ENCODE measurements at places on chromosomes 16 and 17.

GRCh38 chr16:79283578-79283977, 317.0 kb downstream of the MAF start:
- peak; percentile 35 for DNase-seq

- DNase-seq: no peak
These were observed 842 bp upstream of the CALB2 start for GRCh38 chr16:71357681-71358080.

DNA sequence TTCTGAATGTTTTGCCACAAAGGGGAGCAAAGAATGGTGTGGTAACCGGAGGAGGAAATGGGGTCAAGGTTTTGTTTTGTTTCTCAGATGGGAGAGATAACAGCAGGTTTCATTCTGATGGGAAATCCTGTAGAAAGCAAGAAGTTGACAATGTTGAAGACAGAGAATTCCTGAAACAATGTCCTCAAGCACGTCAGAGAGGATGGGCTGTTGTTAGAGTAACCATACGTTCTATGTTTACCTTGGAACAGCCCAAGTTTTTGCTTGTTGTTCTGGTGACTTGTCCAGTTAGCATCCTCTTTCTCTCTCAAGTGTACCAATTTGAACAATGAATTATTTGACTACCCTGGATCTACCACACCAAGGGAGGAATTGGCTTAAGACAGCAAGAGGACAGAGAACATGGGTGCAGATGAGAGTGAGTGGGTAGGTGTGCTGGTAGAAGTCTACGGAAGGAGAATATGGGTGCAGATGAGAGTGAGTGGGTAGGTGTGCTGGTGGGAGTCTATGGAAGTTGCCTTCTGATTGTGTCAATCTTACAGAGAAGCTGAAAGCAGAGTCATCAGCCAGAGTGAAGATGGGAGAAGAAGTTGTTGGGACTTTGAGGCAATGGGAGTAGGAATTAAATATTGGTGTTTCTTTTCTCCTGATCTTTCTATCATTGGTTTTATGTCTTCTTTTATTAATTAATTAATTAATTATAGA, 14.8 kb upstream of the NSRP1 start:
- DNase-seq: no peak

DNA sequence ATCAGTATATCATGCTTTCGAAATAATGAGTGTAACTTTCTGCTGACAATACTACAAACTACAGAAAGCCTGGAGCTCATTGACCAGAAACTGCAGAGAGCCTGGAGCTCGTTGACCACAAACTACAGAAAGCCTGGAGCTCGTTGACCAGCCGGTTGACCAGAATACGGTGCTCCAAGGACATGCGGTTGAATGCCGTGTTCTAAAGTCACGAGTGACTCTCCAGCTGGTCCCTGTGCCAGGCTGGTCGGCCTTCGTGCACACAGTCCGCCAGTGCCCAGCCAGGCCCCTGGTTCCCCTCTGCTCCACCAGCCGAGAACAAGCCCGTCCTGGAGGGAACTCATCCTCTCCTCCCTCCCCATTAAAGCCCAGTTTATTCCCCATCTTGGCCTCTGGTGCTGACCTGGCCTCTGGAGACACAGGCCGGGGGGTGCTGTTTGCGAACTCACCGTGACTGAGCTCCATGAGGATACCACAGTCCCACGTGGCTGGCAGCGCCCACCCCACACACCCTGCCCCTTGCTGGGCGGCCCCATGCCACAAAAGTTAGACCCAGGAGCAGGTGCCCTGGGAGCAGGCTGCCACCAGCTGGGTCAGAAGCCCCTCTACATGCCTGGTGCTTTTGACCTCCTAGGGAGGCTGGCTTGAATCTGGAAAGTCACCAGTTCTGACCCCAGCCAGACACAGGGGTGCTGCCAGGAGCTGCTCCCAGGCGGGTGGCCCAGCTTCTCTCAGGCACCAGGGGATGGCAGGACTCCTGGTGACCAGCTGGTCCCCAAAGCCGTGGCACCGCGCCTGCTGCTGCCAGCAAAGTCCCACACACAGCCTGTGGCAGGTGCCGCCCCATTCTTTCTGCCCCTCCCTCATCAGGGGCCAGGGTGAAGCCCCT, 15.5 kb upstream of the CDH15 start:
- no peak for DNase-seq

GRCh38 chr17:31112001-31112661, 17.4 kb downstream of the NF1 start:
- DNase-seq: no peak

GRCh38 chr17:8387914-8388651, 5.1 kb upstream of the RPL26 start:
- DNase-seq: no peak

DNA sequence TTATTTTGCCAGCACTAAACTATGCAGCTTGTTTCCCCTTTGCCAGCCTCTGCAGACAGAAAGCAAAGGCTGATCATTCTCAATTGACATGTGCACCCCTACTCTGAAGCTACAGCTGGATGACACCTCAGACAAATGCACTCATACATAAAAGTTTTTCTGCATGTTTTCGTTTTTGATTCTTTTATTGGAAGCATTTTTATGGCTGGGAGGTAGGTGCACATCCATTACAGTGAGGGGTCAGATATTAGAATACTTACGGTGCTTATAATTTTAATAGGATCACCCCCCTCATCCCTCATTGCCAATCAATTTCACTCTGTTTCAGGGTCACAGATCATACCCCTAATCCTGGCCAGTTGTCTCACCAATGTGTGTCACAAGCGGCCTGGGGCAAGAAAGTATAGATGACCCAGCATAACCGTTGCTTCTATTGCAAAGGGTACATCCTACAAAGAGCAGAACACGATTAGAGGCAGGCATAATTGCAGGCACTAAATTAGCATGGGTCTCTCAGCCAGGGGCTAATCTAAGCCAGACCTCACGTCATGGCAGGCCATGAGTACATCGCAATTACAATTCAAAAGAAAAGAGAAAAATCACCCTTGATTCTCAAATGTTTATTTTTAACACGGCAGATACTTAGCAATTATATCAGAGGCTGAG, 89.5 kb upstream of the SOX9 start:
- no peak for DNase-seq

DNA sequence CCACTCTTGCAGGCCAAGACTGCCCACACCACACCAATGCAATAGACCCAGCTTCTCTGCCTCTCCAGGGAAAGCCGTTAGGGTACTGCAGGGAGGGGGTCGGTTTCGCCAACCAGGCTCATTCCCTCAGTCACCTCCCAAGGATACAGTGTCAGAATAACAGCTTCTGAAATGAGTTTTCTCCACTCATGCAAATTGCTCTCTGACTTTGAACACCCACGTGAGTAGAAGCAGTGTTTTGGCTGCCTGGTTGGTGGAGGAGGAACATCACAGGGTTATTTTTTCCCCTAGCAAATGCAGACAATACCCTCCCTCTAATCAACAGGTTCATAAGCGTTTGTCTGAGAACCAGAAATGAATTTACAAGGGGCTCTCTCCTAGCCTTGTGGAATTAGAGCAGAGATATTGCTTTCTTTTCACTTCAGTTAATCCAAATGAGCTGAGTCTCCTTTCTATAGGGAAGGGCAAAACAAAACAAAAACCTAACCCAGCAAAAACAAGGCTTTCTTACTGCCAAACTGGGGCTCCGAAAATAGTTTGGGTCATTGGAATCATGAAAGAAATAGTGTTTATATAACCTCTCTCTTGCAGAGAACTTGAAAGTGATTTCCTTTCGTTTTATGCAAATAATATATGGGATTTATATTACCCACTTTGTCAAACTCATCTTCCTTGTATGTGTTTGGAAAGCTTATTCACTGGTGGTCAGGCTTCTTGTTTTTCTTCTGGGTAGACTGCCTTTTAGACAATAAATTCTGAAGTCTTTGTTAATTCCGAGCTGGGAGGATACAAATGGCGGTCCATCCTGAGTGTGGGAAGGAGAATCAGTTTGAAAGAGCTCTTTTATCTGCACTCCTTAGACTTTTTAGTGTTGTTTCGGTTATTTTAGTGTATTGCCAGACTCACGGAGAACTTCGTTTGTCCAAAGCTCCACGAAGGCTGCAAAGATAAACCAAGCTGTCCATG, 229.9 kb downstream of the MSI2 start:
- DNase-seq: no peak

DNA sequence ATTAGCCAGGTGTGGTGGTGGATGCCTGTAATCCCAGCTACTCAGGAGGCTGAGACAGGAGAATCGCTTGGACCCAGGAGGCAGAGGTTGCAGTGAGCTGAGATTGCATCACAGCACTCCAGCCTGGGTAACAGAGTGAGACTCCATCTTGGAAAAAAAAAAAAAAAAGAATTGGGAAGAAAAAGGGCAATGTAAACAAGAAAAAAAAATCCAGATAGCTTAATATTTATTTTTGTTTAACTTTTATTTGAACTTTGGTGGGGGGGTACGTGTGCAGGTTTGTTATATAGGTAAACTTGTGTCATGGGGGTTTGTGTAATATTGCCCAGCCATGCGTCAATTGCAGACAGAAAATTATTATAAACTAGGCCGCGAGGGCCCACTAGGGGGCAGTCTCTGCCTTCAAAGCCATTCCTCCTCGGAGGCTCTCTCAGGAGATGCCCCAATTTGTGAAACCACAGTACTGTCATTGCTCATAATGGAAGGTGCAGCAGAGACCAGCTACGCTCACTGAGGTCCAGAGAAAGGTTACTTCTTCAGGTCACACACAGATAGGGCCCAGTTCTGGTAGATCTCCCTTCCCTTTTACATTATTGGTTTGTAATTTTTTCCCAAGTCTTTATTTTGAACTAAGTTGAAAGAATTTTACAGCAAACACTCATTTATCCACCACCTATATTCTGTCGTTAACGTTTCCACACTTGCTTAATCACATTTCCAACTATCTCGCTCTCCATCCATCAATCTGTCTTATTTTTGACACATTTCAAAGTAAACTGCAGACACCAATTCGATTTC, 206.2 kb downstream of the PRKCB start:
- DNase-seq: peak; percentile 92

DNA sequence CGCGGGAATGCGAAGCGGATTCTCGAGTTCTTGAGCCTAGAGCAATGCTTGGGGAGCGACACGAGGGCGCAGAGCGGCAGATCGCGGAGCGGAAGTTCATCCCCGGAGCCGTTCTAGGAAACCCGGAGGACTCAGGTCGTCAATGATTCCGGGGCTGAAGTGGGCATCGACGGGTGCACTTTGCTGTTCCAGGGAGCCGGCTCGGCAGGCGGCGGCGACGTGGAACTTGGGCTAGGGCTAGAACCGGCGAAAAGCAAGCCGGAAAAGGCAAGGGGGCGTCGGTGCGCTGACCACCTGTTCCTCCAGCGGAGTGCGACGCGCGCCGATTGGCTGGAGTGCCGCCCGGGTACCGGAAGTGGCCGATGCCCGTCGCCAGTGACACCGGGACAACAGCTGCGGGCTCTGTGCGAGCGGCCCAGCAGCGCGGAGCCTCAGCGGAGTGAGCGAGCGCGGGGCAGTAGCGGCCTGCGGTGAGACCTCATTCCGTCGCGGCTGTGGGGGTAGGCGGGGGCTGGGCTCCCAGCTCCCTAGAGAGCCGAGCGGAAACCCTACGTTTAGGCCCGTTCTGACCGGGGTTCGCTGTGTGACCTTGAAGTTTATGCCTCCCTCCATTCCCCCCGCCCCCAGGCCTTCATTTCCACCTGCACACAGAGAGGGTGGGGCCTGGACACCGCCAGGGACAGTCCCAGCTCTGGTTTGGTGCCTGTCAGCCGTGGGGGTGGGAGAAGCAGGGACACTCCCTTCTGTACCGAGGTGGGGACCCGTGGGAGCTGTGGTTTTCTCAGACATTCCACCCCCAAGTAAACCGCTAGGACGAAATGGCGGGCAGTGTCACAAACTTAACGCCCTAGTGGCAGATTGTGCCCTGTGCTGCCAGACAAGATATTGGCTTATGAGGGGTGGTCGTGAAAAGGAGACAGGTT, at the start of gene ZFP3:
TSS of gene ZFP3 (plus strand) at position 362 of the 923 bp plus-strand sequence. CDS start 13,038 bp downstream, outside the sequence.
- DNase-seq: peak; percentile 89

GRCh38 chr17:82287013-82287867, 13.7 kb upstream of the CSNK1D start:
- DNase-seq: no peak

- no peak for DNase-seq
These were observed 17.7 kb downstream of the CCL17 start for GRCh38 chr16:57422026-57422944.

- DNase-seq: peak; percentile 37
These were observed 12.3 kb upstream of the UBE2I start for GRCh38 chr16:1297018-1297696.

GRCh38 chr17:79691931-79692330, 38.8 kb upstream of the ENPP7 start:
- no peak for DNase-seq

DNA sequence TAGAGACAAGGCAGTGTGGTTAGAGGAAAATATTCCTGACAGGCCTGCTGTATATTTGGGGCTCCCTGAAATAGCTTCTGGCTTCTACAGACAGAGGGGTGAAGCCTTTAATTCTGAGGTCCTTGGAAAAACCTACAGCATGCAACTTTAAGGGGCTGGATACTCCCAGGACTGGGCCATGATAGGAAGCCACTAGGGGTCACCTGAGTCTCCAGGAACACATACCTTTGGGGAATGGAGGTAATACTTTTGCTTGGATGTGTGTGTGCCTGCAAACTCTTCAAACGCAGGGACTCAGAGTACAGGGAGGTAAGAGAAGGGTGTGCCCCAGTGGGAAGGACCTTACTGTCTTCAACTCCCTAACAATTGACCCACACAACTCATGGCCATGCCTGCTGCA, 4.1 kb downstream of the ASIC2 start:
- DNase-seq: no peak

DNA sequence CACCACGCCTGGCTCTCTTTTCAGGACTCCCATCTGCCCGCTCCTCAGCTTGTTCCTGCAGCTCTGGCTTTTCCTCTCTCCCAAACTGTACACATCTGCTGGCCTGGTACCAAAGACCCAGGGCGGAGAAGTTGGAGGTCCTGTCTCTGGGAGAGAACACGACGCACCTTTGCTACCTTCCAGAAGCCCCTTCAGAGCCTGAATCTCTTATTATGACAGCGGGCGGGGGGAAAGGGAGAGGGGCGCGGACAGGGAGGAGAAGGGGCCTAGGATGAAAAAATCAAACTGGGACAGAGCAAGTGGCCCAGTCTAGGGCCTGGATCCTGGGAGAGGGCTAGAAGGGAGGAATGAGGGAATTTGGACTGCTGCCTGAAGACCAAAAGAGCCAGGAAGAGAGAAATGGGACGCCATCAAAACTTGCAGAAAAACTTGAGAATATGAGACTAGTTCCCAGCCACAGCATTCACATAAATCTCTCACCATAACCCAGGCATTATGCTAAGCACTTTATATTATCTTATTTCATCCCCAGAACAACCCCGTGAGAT, 2.5 kb upstream of the PER1 start:
- DNase-seq: no peak

DNA sequence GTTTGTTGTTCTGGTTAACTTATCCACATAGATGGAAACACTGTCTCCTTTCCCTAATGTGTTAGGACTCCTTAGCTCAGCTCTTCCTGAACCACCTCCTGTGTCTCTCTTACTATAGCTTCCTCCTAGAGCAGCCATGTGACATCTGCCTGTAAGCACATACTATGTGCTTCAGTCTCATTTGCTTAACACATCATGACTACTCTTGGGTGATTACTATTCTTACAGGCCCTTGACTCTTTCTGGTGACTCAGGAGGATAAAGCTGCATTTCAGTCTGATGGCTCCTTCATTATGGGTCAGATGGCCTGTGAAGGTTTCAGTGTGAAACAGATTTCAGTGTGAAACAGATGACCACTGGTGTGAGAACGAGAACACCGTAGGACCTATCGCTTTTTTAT, 320 bp upstream of the KRTAP4-2 start:
- DNase-seq: no peak

- DNase-seq: no peak
These were observed 63.6 kb downstream of the PLCG2 start for GRCh38 chr16:81842564-81843242.

All from activated CD8-positive, alpha-beta T cell treated with anti-CD3 and anti-CD28 coated beads for 36 hours (primary cell).